ENCODE measurements at places on chromosomes 5 and 9.
A peak's percentile ranks its signal among the peaks of the same experiment; 100 is the strongest.

- no peak for DNase-seq
Observed at GRCh38 chr9:133238272-133238850, 29.3 kb upstream of the OBP2B start.

- peak; percentile 17 for DNase-seq
Observed at GRCh38 chr5:126265917-126266316, 157.3 kb upstream of the GRAMD2B start.

DNA sequence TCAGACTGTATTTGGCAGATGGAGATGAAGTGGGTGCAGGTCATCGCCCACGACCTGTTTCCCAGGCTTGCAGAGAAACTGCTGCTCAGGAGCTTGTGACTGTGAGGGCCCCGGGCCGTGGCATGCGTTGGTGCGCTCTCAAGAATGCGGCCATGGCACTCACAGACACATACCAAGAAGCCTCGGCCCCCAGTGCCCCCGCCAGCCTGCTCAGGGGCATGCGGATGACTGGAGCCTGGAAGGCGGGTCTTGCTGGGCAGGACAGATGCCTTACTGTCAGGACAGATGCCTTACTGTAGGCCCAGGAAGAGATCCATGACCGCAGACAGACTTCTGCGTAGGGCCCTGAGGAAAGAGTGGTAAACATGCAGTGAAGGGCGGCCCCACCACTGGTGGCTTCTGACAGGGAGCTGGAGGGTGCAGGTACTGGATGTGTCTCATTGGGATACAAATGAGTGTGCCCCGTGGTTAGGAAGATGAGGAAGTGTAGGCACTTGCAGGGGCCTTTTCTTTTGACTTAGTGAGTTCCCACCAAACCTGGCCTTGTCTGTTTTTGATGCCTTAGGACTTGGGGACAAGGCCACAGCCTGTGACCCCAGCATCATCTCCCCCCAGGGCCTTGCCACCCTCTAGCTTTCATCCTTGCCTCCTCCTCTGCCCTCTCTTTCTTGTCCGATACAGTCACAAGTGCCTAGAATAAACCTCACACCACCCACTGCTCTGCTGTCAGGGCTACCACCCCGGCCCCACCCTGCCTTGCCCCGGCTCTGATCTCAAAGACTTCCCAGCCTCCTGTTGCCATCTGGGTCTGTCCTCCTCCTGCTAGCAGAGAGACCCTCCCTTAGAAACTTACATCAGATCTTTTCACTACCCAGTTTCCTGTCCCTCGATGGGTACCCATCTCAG is 68.8 kb upstream of the ABL1 start:
- DNase-seq, result peak; percentile 67

DNA sequence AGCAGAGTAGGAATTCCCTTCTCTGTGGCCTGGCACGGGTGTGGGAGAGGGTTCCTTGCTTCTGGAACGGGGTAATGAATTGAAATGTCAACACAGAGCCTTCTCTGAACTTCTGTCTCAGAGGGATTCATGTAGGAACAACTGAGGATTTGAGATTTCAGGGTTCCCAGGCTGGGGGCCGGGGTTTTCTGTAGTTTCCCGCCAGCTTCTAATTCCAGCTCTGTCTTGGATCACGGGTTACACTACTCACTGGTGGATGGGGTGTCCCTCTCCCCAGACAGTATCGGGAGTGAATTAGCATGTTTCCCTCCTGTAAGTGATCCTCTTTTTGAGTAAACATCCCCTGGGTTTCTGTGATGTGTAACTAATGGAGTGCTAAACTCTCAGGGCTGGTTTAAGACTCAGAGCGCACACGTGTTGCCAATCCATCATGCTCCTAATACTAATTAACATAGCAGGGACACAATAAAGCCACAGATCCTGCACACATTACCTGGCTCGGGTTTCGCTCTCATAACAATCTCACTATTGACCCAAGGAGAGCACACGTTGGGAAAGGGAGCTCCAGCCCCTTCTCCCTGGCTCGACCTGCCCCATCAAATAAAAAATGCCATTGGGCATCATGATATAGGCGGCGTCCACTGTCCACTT is 18.1 kb upstream of the DMRT2 start:
- no peak for DNase-seq

DNA sequence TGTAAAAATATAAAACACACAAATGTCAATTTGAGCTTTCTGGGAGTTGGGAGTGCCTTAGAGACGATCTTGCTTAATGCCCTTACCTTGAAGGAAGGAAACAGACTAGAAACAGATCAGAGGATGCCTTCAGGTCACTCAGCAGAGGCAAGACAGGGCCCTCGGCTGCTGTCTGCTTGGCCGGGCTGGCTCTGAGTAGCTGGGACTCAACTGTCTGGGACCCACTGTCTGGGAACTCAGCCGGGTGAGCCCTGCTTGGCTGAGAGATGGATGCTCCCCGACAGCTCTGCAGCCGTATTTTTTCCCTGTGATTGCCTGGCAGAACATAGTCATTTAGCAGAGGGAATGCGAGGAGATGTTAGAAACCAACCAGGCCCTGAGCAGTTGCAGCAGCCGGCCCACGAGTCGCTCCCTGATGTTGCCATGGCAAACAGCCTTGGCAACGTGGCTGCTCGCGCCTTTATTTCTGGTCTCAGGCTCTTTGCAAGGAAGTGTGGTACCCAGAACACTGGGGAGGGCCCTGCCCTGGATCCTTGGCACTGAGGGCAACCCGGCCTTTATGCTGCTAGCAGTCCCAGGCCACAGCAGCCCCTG is 10.9 kb downstream of the PPARGC1B start:
- DNase-seq, result no peak

DNA sequence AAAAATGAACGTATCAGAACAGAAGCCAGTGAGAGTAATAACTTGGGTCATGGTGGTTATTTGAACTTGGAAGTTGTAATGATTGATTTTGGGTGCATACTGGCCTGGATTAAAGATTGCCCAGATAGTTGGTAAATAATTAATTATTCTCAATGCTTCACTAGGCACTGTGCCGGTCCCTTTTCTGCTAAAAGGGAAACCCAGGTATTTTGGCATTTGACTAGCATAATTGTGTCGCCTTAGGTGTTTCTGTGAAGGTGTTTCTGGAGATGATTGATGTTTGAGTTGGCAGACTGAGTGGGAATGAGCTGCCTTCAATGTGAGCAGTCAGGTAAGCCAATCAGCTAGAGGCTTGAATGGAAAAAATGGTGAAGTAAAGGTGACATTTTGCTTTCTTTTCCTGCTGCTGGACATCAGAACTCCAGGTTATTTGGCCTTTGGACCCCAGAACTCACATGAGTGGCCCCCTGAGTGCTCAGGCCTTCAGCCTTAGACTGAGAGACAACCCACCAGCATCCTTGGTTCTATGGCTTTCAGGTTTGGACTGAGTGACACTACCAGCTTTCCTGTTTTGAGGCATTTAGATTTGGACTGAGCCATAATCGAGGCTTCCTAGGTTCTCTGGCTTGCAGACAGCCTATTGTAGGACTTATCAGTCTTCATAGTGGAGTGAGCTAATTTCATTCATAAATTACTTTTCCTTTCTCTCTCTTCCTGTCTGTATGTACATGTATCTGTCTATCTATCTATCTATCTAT is 120.7 kb upstream of the PAPPA start:
- DNase-seq, result no peak

DNA sequence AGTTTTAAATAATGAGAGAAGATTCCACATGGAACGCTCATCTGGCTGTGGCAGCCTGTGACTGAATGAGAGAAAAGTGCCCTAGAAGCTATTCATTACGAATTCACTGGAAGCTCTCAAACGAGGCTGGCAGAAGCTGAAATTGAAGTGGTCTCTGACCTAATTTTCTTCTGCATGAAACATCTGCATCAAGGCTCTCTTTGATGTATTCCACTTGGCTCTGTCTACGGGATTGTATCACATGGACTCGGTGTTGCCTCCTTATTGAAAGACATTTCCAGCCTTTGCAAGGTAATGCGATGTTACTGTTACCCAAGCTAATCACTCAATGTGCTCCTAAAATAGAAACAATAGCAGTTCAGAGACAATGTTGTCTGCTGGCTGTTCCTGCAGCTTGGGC is 246.9 kb upstream of the ZNF462 start:
- no peak for DNase-seq

GRCh38 chr5:68822796-68823195 is 271.0 kb upstream of the SLC30A5 start:
- DNase-seq, result no peak

GRCh38 chr5:53165431-53166182 is 56.0 kb upstream of the MOCS2 start:
- DNase-seq, result no peak

DNA sequence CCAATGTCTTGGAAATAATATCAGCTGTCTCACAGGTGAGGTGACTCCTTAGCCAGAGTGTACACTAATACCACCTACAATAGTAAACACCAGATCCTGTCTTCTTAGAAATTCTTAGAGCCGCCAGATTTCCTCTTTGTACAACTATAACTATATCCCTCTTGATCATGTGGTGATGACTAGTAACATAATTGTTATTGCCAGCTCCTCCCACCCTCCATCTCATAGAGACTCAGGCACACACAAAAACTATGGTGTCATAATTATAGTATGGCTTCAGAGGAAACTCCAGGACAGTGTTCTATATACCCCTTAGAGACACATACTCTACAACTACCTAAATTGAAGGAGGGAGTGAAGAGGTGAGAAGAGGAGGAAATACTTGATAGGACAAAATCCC is 33.1 kb downstream of the PGGT1B start:
- DNase-seq, result peak; percentile 1

DNA sequence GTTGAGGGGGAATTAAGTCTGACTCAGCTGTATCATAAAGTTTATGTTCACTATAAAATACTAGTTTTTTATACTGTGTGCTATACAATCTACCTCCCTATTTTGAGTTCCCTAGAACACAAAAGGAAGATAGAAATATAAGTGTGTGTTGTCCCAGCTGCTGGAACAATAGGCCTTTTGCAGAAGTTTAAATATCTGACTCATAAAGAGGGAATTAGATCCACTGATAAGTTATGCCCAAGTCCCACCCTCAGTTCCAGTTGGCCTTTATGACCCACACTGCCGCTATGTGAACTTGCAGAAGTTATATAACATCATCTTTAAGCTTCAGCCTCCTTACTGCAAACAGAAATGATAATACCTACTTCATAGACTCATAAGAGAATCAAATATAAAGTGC is 88.5 kb upstream of the DAB2 start:
- DNase-seq, result peak; percentile 41

GRCh38 chr9:4497855-4498254 is 7.6 kb downstream of the SLC1A1 start:
- DNase-seq, result no peak

GRCh38 chr5:115414406-115415142 is 118.1 kb upstream of the CCDC112 start:
- DNase-seq, result no peak

DNA sequence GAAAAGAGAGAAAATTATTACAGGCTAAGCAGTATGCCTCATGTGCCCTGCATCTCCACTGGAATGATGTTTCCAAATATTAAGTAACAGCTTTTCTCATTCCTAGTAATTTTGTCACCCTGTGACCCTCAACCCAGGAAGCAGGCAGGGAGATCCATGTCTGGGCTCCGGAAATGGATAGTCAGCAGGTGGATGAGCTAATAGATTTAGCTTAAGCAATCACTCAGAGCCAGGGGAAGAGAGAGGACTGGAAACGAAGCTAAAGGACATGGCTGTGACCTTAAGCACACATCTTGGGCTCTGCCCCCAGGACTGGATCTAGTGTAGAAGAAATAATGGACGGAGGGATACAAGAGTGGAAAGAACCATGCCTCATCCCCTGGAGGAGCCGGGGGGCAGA is 89.5 kb downstream of the ARSB start:
- DNase-seq, result no peak
